Type B pancreatic cell (in vitro differentiated cells): ENCODE measurements at places on chromosomes 5 and 9. TPM values are rescaled to one million over a fixed set of nuclear protein-coding genes. Genes with fewer than 3 reads are reported as not detected.

DNA sequence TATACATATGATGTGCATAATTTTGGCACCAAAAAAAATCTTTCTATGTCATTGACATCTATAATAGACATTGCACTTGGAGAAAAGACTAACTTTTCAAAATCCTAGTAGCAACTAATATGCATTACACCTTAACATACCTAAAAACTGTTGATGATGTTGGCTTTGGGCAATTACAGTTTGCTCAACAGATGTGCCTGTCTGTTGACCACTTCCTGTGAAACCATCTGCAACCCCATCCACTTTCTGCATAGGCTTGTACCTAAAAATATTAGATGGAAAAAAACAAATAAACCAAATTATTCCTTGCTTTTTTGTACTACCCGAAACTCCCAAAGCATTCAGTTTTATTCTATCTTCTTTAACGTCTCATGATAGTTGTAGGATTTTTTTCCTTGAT is 248.6 kb downstream of the RFX3 start:
- DNase-seq, result no peak

- no peak for DNase-seq
Observed at GRCh38 chr5:57277085-57277484, 103.2 kb downstream of the GPBP1 start.

DNA sequence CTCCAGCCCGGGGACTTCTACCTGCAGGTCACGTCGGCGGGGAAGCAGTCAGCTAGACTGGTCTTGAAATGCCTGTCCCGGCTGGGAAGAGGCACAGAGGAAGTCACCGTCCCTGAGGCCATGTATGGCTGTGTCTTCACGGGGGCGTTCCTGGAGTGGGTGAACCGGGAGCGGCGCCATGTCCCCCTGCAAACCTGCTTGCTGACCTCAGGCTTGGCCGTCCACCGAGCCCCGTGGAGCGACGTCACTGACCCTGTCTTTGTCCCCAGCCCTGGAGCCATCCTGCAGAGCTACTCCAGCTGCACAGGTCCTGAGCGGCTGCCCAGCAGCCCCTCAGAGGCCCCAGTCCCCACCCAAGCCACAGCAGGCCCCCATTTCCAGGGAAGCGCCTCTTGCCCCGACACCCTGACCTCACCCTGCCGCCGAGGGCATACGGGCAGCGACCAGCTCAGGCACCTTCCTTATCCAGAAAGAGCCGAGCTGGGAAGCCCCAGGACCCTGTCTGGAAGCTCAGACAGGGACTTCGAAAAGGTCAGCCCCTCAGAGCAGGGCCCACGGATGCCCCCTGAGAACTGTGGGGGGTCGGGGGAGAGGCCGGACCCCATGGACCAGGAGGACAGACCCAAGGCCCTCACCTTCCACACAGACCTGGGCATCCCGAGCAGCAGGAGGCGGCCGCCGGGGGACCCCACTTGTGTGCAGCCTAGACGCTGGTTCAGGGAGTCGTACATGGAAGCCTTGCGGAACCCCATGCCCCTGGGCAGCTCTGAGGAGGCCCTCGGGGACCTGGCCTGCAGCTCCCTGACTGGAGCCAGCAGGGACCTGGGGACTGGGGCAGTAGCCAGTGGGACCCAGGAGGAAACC is 47.8 kb downstream of the PLEKHG4B start:
- no peak for DNase-seq

DNA sequence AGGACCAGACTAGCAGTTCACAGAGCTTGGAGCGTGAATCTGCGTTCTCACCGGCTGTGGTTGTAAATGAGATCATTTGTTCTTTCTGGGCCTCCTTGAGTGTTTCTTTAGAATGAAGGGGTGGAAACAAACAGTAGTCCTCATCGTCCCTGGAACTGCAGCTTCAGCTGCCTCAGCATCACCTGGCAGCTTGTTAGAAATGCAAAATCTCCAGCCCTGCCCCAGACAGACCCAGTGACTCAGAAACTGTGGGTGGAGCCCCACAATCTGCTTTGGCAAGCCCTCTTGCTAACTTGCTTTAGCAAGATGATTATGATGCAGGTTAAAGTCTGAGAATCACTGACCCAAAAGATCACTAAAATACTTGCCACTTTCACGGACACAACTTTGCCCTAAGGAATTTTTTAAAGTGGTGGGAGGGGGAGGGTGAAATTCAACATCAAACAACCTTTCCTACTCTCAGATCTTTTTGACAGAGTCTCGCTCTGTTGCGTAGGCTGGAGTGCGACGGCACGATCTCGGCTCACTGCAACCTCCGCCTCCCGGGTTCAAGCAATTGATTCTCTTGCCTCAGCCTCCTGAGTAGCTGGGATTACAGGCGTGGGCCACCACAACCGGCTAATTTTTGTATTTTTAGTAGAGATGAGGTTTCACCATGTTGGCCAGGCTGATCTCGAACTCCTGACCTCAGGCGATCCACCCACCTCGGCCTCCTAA is 86.0 kb downstream of the BRINP1 start:
- no peak for DNase-seq

DNA sequence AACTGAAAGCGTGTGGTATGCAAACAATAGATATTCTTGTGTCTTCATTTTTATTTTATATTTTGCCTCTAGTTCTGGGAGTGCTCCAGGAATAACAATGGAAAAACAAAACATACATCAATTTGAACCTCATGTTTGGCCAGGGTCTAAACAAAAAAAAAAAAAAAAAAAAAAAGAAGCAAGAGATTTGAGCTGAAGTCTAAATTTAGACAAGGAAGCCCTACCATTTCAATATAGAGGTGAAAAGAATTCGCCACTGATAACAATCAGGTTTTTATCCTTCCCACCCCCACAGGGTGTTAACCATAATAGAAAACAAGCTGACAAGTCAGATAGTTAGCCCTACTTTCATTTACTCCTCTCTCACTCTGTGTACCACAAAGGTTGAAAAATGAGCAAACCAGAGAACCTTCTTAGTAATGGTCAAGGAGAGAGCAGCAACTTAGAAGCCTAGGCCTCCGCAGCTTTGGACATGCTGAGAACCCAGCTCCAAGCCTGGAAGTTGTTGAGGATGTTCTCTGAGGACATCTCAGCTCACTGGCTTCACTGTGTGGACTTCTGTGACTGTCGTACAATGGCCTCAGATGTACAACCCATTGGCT is 118.2 kb upstream of the HMHB1 start:
- DNase-seq, result no peak

GRCh38 chr5:50853151-50853550 is 186.7 kb downstream of the PARP8 start:
- DNase-seq, result no peak

- DNase-seq, result no peak
Observed at GRCh38 chr5:137282216-137282615, 216.9 kb downstream of the SPOCK1 start.

GRCh38 chr5:36360307-36360706 is 58.6 kb upstream of the RANBP3L start:
- no peak for DNase-seq

- no peak for DNase-seq
Observed at GRCh38 chr9:108113596-108113995, 624.0 kb upstream of the KLF4 start.

DNA sequence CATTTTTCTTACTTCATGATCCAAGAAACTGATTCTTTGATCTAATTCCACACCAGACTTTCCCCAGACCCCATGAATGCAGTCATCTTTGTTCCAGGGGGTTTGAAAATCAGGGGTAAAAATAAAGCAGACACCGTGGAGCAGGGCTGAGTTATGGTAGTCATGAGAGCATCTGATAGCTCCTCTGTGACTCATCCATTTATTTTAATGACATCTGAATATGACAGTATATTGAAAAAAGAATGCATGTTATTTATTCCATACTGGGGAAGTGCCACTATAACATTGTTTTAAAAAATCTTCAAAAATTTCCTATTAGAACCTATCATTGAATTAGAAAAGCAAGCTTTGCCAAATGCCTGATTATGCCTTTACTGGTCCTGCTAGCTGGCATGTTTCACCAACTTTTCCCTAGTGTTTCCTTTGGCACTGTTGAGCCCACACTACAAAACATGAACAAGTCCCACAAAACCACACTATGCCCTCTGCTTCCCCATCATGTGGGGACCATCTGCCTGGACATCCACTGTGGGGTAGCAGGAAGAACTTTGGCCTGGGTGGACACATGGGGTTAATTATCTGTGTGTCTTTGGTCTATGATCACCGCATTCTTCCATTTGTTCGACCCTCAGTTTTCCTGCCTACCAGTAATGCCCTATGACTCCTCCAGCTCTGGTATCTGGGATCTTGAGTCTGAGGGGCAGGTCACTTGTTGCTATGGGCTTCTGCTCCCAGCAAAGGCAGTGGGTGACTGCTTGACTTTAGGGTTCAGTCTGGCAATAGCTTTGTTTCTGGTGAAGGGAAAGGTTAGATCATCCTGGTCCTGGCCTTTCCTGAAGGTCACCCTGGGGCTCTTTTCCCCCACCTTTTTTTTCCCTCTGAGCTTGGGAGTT is 82.7 kb upstream of the PANK3 start:
- no peak for DNase-seq

DNA sequence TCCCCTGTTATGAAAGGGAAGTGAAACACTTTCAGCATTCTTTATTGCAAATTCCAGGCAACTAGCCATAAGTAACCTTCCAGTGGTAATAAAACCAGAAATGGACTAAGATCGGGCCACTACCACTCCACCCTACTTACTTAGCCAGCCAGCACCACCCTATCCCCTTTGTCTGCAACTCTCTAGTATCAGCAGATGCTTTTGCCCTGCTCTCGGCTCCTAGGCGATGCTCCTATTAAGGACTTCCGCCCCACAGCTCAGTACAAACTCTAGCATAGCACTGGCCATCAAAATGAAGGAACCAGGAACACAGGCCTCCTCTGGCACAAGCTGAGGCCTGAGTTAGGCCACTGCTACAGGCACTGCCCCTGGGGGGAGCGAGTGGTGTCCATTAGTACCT is 81.2 kb downstream of the GLDC start:
- DNase-seq, result no peak

DNA sequence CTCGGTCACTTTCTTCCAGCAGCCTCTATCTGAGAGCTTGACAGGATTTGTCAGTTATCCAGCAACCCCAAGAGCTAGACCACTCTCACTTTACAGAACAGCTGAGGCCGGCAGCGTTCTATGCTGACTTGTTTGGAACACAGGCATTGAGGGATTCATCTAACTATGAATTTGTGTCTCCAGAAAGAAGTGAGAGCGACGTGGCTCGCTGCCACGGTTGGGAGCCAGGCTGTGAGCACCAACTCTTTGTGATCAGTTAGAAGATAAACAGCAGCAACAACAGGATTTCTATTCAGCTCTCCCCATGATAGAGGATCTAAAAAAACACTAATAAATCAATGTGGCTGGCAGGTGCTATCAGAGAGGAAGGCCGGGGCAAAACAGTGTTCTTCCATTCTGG is 58.6 kb downstream of the NPR3 start:
- no peak for DNase-seq

- no peak for DNase-seq
Observed at GRCh38 chr5:173645437-173645807, 29.0 kb upstream of the BOD1 start.

The NKD2 gene
- total RNA-seq, result 23.3 and 24.3 TPM in 2 replicates

The C9orf153 gene
- 1.1 TPM in 1 of 2 replicates, not detected in the other for total RNA-seq

The PRSS3 gene
- 0.86 TPM in 1 of 2 replicates, not detected in the other for total RNA-seq

The LCN9 gene
- 1.1 and 2.0 TPM in 2 replicates for total RNA-seq

The FRMPD1 gene
- 0.36 and 0.82 TPM in 2 replicates for total RNA-seq
